Fibroblast of skin of right biceps (primary cell): ENCODE measurements at places on chromosomes 4 and X.

DNA sequence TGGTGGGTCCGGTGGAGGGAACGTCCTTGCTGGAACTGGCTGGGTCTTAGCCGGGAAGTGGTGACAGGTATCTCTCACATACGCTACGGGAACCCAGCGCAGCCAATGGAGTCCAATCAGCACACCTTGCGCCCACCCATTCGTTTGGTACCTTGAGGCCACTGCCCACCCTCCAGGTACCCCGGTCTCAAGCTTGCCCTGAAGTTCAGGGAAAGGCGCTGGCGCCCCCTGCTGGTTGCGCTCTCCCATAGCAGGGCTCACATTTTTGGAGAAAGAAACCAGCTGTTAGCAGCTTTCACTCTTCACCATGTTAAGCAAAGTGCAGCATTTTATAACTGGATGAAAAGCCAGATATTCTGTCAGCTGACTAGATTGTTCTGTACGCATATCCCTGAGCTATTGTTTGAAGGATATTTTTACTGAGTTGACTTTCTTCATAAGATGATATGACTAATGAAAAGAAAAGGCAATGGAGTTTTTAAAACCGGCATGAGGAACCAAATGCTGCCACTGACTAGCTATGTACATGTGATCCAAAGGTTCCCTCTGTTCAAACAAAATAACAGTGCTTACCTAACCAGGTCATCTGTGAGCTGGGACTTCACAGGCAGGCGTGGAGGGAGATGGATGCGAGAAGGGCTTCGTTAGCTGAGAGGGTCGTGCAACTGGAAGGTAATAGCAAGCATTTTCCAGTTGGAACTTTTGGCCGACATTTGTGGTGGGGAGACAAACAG, 43.7 kb downstream of the OTOP1 start:
- peak; percentile 3 for DNase-seq

GRCh38 chr4:76968937-76969336, 19.4 kb downstream of the SEPTIN11 start:
- DNase-seq: no peak

DNA sequence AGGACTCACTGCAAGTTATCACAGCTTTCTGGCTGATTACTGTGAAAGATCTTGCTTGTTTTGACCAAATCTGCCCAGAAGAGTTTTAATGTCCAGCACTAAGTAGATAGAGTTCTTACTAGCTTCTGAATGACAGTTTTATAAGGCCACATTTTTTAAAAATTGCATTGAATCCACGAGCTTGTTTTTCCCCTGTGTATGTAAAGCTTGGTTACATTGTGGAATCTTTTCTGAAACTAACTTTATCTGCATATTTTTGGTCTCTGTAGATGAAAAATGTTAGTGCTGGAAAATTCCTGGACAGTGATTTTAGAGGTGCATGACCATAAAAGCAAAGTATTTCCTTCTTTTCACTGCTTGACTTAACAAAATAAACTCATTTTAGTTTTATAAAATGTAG, 650.3 kb upstream of the FAM241A start:
- peak; percentile 72 for DNase-seq

DNA sequence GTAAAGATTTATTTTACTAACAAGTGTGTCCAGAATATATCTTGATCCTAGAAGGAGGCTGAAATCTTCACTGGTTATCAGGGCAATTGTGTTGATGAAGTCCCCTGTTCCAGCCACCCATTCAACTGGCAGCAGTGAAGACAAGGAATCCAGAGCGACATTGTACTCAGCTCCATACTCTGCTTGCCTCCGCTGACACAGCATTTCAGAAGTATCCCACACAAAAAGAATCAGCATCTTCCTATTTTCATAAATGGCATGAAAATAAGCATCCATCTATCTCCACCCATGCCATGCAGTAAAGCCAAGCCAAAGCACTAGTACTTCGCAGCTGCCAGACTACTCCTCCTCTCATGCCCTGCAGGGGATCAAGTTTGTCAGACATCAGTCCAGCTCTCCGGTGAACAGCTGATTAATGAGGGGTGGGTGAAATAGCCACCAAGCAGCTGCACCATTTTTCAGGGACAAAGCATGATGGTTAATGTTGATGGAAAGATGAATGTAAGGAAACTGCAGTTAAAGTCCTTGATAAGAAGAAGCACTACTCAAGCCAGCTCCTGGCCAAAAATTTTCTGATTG, 54.0 kb downstream of the COL25A1 start:
- DNase-seq: no peak

- no peak for DNase-seq
Observed at GRCh38 chr4:40540800-40541199, 88.9 kb downstream of the RBM47 start.

- peak; percentile 75 for DNase-seq
Observed at GRCh38 chr4:169385376-169385775, 114.6 kb upstream of the SH3RF1 start.

DNA sequence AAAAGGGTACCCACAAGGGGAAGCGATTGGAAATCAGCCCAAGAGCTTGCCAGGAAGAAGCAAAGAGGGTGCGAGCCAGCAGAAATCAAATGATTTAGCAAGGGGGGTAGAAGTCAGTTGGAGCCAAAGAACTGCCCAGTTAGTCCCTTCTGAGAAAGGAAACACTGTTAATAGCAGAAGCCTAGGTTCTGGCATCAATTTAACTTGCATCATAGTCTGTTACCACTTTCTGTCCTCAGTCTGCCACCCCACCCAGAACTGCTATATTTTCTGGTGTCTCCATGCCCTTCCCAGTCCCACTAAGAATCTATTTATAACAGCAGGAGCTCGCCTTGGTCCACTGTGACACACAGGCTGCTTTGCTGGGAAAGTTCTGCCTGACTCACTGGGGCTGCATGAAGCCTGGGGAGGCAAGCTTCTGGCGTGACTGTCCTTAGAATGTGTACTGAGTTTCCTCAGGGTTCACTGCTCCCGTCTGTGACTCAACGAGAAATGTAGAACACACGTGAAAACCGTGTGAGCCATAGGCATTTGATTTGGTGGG, 157.8 kb upstream of the TTC29 start:
- peak; percentile 96 for DNase-seq

- no peak for DNase-seq
Observed at GRCh38 chr4:45831692-45832091, 292.2 kb downstream of the GABRG1 start.

- DNase-seq: no peak
Observed at GRCh38 chr4:915041-915474, 17.1 kb downstream of the GAK start.

DNA sequence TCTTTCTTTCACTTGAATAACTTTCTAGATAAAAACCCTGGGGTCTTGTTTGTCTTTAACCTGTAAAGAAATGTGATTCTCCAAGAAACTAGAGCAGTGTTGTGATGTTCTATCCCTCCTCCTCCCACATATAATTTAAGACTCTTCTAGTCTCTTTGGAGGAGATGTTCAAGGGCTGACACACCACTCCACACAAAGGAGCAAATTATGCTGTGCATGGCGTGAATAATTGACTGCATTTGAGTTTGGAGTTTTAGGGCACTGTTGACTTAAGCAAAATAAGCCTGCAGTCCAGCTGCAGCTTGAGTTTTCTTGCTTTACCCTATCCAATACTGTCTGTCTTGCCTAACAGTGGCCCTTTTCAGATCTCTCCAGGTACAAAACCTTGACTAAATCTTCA, 119.7 kb downstream of the CHRDL1 start:
- no peak for DNase-seq

DNA sequence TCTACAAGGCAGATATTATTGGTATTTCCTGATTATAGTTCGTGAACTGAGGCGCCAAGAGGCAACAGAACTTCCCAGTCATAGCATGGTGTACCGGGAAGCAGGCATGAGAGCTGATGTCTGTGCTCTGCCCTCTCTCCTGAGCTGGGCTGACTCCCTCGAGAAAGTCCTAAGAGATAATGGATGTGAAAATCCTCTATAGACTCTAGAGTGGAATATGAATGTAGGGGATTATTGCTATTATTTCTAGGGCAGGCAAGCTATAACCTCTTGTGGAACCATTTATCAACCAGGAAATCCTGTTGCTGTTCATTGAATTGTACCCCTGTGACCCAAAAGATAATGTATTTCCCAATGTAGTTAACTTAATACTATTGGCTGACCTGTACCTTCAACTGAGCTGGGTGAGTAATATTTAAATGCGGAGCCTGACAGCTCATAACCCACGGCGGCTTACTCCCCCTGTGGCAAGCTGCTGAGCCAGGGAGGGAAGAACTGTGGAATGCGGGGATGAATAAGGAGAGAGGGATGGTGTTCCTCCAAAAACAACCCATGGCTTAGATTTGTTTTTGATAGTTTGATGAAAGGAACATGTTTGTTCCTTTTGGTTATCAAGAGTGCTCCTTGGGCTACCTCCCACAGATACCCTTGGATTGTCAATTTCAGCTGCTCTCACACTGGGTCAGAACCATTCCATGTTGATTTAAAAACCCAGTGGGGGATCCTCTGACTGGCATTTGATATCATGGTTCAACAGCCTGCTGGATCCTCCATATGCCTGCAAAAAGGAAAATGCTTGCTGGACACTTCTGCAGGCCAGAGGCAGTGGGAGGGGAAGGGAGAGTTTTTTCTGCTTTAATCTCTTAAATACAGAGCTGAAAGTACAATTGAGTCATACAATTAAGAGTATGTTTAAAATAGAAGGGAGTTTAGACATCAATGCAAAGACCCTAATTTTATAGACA, 339.0 kb upstream of the BOD1L1 start:
- peak; percentile 88 for DNase-seq

DNA sequence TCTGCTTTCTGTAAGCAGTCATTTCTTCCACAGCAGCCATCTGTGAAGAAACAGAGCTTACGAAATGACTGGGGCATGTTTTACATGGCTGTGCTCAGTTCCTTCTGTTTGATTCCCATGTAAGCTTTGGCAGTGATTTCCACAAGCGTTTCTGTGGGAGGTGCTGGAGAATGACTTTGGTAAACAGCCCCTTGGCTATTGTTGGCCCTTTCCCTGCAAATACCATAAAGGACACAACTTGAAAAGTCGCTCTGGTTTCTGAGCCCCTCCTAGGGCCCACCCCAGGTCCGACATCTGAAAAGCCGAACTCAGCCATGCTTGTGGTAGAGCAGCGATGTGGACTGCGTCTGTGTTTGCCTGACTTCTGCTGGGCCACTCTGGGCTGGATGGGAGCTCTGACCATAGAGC, 3.7 kb downstream of the LIMCH1 start:
- no peak for DNase-seq

DNA sequence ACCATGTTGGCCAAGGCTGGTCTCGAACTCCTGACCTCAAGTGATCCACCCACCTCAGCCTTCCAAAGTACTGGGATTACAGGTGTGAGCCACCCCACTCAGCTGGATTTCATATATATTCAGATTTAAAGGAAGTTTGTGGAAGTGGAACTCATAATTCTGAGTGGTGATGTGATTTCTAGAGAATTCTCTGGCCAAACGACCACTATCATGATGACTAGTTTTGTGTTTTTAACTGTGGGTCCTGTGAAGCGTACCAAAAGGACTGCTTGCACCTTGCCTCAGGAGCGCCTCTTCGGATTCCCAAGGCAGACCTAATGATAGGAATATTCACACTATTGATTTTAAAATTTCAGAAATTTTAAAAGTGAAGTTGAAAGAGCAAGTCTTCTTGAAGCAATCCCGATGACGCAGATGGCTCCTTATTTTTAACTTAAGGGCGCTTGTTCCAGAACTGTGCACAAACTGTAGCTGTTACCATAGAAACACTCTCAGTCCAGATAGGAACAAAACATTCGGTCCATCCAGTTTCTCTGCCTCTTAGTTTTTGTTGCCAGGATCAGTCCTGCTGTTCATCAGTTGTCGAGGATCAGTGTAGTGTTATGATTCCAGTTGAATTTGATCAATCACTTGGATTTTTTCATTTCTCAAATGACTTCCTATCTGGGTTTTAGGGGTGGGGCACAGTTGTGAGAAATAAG, 51.7 kb upstream of the CLCN4 start:
- no peak for DNase-seq

- no peak for DNase-seq
Observed at GRCh38 chr4:4388836-4389575, 2.1 kb downstream of the NSG1 start.

GRCh38 chr4:25487155-25487554, 110.1 kb downstream of the ANAPC4 start:
- no peak for DNase-seq
